Stimulated activated CD8-positive, alpha-beta memory T cell treated with anti-CD3 and anti-CD28 coated beads, Interleukin-15, amount 100 ng/mL, for 48 hours (primary cell): ENCODE measurements at places on chromosomes 6 and 20.

- no peak for DNase-seq
These were observed 70.5 kb downstream of the NCOA3 start for GRCh38 chr20:47572105-47572729.

GRCh38 chr20:8589956-8590355 is 457.9 kb downstream of the PLCB1 start:
- no peak for DNase-seq

DNA sequence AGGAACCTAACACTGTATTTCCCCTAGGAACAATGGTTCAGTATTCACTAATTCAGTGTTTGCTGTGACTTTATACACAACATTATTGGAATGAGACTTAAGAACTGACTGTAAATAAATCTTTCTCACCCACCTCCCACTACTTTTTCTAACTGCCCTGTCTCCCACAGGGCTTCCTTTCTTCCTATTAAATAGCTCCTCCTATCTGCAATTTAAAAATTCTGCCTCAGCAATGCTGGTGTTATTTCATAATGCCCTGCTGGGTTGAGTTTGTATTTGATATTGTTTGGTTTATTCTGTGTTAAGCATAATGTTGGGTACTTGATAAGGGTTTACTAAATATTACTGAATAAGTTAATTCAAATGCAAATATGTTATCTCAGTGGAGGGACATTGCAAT is 573.1 kb upstream of the RNF217 start:
- no peak for DNase-seq

GRCh38 chr6:26539071-26539615 is 977 bp downstream of the HMGN4 start:
- no peak for DNase-seq

GRCh38 chr6:156865019-156865629 is 87.9 kb downstream of the ARID1B start:
- DNase-seq, result no peak

DNA sequence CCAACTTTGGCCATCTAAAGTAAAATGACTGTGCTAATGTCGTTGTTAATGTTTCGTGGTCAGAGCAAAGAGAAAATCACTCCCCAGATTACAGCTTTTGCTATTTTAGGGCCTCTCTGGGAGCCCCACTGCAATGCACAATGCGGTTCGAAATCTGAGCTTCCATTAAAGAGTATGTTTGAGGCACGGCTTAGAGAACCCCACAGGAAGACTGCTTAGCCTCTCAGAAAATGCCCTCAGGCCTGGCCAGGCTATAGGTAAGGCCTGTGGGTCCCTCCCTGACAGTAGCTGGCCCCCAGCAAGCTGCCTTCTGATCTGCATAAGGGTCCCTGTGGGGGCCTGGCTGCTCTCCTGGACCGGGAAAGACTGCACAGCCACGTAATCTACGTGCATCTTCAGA is 274.6 kb downstream of the PTPRT start:
- no peak for DNase-seq

GRCh38 chr6:98724537-98724936 is 109.8 kb upstream of the POU3F2 start:
- DNase-seq, result no peak

DNA sequence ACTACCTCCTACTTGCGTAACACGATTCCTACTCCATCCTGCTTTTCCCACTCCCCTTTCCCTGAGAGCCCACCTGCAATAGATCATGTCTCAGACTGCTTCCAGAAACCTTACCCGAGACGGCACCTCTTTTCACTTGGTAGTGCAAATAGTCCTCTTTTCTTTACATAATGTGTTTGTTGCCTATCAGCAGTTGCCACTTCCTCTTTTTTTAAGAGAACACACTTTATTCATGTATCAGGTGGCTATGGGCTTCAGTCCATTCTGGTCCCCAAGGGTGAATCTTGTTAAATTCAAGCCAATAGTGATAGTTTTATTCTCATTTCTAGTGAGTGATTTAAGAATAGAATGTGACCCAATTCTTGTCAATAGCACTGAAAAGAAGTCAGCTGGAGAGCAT is 57.7 kb upstream of the FERMT1 start:
- no peak for DNase-seq

- DNase-seq, result no peak
These were observed 162.0 kb upstream of the LAMA2 start for GRCh38 chr6:128720891-128721290.

GRCh38 chr6:17492350-17492749 is 99.0 kb downstream of the CAP2 start:
- no peak for DNase-seq

DNA sequence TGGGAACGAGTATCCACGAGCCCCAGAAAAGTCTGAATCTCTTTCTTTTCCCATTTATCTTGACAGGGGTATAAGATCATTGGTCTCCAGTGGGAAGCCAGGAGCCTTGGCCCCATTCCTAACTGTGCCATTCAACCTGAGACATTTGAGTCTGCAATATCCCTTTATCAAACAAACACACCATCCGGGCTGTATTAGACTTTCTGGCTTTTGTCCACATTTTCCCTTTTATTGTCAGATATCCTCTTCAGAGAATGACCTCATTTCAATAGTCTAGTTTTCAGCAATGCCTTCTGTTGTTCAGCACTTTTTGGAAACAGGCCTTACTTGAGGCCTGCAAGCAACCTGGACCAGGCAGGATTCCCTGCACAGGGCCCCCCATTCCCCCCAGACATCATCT is 15.7 kb downstream of the BPIFA1 start:
- no peak for DNase-seq

GRCh38 chr6:70312165-70312745 is 9.4 kb upstream of the COL9A1 start:
- no peak for DNase-seq

DNA sequence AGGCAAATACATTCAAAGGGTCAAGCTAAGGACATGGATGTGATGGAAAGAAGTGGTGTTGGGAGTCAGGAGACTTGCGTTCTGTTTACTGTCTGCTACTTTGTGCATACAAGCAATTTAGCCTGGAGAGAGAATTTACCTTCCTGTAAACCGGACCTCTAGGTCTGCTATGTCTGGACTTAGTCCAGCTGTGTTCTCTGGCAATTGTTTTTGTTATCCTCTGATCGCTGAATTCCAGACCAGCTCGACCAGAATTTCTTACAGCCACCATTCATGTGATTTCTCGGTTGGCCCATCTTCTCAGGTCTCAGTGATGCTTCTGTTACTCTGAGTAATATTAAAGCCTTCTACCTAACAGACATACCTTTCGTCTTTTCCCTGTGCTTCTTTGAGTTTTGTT is 75.2 kb downstream of the LRRC1 start:
- no peak for DNase-seq

GRCh38 chr6:14796974-14797762 is 448.7 kb upstream of the JARID2 start:
- no peak for DNase-seq

DNA sequence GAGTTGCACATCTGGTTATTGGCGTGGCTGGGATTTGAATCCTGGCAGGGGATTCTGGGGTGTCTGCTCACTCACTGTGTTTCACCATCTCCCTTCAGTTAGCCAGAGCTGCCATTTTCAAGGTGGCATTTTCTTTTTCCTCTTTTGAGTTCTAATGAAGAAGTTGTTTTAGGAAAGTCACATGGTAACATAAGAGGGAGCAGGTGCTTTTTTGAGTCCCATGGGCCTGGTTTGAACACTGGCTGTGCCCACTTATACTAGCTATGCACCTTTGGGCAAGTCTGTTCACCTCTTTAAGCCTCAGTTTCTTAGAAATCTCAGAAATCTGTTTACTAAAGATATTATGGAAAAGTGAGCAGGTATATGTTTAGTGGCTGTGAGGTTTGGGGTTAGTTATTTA is 39.6 kb downstream of the ANKS1A start:
- DNase-seq, result no peak

DNA sequence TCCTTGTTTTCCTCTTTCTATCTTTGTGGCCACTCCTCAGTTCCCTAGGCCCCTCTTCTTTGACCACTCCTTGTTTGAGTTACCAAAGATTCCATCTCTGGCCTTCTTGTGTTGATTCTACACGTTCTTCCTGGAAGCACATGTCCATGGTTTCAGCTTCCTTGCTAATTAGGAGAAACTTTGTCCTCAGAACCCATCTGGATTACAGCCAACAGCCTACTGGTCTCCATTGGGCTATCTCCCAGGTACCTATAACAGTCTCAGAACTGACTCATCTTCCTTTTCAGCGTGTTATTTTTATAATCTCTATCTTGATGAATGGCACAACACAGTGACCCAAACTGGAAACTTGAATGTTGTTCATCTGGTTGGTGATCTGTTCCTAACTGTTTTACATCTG is 17.5 kb downstream of the PTPRA start:
- no peak for DNase-seq

DNA sequence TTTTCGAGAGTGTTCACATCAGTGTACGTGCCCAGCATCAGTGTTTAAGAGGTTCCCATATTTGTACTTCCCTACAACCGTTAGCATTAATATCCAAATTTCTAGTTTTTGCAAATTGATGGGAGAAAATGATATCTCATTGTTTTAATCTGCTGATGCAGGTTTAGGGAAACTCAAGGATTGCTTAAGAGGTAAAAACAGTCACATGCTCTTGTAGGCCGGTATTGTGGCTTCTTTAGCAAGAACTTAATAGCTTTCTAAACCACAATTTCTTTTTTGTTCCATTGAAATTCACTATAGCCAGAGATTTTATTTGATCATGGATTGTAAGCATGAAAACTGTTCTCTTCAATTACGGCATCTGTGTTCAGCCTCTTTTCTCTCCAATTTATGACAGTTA is 29.5 kb downstream of the BEND6 start:
- DNase-seq, result no peak

DNA sequence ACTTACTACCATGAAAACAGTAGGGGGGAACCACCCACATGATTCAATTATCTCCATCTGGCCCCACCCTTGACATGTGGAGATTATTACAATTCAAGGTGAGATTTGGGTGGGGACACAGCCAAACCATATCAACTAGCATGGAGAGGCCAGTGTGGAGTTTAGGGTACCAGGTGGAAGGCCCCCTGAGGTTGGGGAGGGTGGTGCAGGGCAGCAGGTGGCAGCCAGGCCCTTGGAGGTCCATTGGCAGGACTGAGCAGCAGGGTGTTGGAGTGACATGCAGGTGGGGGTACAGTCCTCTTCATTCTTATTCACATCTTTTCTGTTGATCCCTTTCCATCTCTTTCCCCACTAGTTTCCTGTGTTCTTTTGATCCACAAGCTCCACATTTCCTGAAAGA is 42.9 kb downstream of the PHACTR3 start:
- DNase-seq, result no peak
